ENCODE measurements at places on chromosomes 12 and 14.
A peak's percentile ranks its signal among the peaks of the same experiment; 100 is the strongest.

DNA sequence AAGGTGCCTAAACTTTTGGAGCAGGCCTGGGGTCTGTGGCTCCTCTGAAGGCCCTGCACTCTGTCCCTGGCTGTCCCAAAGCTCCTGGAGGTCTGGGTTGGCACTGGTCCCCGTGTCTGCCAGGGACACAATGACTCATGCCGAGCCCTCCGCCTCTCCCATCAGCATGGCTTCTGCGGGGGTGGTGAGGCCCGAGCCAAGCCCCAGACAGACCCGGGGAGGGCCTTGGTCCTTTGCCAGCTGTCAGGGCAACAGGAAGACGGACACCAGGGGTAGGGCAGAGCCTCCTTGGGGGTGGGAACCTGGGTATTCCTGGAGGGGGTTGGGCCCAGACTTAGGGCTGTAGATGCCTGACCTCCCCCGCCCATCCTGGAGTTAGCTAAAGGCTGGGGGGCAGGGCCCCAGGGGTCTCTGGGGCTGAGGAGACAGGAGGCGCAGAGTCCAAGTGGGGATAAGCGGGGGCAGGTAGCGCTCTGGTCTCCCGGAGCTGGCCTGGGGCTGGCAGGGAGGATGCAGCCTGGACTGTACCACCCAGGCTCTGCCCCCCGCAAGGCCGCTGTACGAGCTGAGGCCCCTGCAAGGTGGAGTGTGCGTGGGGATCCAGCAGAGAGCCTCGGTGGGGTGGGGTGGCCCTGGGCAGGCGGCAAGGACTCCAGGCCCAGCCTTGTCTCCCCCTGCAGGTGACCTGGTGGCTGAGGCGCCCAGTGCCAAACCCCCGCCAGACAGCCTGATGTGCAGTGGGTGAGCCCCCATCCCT lies 16.4 kb upstream of the PUS1 start:
- DNase-seq, result peak; percentile 92

GRCh38 chr14:64598404-64598803 lies 48.6 kb downstream of the PPP1R36 start:
- no peak for DNase-seq

GRCh38 chr14:78567343-78567742 lies 397.2 kb downstream of the NRXN3 start:
- DNase-seq, result no peak

DNA sequence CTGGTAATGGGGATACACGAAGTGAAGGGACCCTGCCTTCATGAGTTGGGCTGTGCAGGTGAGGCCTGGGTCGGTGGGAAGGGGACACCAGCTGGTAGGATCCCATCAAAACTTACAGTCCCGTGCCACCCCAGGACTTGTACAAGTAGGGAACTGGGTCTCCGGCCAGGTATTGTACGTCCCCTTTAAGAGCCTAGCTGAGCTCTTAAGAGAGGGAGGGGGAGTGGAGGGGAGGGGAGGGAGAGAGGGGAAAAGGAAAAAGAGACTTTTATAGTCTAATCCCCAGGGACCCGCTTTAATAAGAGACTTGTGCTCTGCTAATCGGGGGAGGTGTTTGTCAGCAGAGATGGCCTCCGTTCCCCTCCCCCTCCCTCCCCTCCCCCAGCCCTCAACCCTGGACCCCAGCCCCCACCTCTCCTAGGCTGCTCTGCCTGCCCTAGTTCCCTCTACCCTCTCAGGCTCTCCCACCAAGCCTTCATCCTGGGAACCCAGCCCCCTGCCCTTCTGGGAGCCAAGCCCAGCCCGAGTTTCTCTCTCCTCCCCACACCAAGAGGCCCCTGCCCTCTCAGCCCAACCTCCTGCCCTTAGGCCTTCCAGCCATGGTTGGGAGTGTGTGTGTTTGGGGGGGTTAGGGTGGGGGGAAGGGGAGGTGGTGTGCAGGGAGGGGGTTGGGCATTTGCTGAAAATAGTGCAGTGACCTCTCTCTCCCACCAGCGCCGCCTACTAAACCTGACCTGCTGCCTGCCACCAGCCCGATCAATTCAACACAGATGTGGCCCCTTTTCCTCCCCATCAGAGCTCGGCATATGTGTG lies 2.6 kb downstream of the GDF11 start:
- DNase-seq, result no peak

DNA sequence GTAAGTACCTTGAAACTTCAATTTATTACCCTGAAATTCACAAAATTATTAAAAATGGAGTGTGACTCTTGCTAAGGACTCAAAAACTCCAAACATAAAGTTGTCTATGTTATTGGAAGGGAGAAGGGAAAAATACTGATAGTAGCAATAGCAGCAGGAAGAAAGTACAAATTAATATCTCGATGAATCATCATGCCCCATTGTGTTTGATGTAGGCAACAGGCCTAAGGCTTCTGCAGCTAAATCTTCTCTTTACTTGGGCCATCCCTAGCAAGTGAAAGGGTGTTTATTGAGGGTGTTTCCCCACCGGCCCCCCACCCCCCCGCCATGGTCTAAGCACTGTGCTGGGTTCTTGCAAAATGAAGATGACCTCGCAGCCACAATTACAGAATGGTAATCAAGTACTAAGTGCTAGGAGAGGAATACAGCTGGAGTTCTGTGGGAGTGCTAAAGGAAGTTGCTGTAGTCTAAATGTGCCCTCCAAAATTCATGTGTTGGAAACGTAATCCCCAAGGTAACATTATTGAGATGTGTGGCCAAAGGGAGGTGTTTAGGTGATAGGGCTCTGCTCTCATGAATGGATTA lies 76.5 kb downstream of the SNAPC1 start:
- no peak for DNase-seq

DNA sequence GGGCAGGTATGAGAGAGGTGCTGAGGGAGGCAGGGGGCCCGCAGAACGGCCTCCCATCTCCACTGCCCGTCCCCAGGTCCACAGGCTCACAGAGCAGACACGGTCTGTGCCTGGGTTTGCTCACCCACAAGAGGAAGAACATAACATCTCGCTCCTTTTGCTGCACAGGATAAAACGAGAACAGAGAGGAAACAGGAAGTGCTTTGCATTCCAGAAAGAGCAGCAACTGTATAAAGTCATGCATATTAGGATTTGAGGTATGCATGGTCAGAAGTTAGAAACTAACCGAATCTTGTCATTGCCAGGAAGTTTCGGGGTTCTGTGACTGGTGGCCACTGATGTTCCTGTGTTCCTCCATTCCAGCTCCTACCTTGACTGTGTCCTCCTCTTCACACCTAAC lies 25.0 kb downstream of the NTF3 start:
- DNase-seq, result no peak

DNA sequence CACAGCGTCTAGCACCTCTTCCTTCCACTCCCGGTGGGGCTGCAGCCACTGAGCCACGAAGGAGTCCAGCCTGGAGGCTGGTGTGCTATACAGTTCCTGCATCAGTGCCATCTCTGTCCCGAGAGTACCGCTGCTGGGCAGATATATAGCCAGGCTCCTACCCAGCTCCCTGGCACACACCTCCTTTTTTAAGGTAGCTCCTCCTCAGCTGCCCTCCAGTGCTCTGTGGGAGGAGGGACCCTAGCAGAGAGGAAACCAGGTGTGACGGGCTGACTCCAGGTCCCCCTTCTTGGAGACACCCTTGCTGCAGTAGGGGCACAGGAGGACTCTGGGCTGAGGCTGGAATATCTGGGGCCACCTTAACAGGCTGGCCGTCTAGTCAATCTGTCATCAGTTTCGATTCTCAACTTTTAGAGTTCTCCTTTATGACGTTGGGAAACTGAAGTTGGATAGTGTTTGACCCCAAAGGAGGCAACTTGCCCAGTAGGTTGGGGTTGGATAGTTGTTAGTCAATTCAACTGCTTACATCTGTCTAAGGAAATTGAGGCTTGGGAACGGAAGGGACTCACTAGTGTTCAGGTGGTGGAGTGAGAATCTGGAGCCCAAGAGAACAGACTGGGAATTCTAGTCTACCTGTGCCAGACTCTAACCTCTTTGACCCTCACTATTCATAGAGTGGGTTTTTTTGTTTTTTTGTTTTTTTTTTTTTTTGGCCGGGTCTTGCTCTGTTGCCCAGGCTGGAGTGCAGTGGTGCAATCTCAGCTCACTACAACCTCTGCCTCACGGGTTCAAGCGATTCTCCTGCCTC lies at the start of gene OASL:
Gene OASL, minus strand, starts transcription at position 386 of the 808 bp plus-strand sequence. Its CDS starts 275 bp downstream, at position 111.
- no peak for DNase-seq

- no peak for DNase-seq
Measured at GRCh38 chr12:81627336-81628189, 131.6 kb downstream of the PPFIA2 start.

DNA sequence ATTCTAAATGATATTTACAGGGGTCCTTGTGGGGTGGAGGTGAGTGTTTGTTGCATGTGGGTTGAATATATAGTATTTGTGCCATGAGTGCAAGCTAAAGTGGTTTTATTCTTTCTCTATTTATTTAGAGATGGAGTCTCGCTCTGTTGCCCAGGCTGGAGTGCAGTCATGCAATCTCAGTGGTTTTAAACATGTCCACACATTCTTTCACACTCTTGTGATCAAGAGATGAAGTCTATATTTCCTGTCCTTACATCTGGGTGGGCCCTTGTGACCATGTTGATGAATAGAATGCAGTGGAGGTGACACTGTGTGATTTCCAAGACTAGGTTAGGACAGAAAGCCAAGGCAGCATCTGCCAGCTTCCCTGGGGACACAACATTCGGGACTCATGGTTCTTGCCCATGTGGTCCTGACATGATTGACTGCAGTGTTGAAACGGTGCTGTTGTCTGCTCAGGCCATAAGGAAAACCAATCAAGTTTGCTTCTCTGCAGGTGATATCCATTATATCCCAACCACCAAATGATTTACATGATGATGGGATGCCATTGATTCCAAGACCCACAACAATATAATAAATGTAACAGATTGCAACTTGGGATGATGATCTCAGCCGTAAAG lies 172.6 kb downstream of the SUDS3 start:
- peak; percentile 4 for DNase-seq
